Amniotic epithelial cell (primary cell): ENCODE measurements at places on chromosomes 2 and 18.
A peak's percentile ranks its signal among the peaks of the same experiment; 100 is the strongest.

DNA sequence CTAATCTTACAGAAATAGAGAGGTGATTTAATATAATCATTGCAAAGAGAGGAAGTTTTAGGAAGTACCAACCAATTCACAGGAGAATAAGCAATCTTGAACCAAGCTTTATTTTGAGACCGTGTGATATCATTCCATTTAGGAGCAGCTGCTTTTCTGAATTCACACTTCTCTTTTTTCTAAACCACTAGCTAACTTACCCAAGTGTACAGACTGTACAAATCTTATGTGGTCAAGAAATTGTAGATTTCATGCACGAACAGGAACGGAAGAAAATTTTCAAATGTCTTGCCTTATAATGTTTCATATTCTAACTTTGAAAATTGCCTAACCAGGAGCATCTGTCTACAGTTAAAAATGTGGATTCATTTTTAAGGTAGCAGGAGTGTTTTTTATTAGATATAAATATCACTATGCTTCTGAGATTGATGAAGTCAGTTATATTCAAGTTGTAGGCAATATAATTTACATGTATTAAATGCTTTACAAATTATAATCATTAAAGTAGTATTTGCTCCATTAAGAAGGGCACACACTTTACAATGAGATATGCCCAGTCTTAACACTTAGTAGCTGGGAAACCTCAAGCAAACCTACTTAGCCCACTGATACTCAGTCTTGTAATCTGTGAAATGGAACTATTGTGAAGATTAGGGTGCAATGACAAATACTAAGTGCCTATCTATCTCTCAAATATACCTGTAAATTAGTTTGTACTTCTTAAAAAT lies 302.2 kb upstream of the STON1 start:
- no peak for DNase-seq

DNA sequence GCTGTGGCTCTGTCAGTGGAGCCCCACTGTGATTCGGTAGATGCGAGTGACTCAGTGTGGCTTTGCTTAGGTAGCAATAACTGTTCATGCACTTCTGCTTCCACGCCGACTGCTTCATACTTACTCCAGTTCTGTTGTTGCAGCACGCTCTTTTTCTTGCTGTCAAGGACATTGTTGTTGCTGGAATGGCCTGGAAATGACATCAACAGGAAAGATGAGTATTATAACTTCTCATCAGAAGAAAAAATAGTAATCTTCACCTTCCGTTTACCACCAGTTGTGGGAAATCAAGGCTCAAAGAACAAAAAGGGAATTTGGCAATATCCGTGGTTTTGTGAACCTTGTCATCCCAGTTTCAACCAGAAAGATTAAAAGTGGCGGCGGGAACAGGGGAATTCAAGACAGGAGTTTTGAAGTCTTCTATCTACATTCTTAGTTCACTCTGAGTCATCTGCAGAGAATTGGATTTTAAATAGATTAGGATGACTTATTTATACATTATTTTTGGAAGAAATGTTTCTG lies 8.3 kb downstream of the TM4SF20 start:
- peak; percentile 97 for DNase-seq

DNA sequence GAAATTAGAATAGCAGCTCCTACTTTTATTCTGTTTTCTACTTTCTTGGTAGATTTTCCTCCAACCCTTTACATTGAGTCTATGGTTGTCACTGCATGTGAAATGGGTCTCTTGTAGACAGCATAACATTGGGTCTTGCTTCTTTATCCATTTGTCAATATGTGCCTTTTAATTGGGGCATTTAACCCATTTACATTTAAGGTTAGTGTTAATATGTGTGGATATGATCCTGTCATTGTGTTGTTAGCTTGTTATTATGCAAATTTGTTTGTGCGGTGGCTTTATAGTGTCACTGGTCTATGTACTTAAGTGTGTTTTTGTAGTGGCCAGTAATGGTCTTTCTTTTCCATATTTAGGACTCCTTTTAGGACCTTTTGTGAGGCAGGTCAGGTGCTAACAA lies 276.9 kb upstream of the SPHKAP start:
- DNase-seq = no peak

- DNase-seq = no peak
Observed at GRCh38 chr2:138010890-138011289, 46.6 kb downstream of the HNMT start.

DNA sequence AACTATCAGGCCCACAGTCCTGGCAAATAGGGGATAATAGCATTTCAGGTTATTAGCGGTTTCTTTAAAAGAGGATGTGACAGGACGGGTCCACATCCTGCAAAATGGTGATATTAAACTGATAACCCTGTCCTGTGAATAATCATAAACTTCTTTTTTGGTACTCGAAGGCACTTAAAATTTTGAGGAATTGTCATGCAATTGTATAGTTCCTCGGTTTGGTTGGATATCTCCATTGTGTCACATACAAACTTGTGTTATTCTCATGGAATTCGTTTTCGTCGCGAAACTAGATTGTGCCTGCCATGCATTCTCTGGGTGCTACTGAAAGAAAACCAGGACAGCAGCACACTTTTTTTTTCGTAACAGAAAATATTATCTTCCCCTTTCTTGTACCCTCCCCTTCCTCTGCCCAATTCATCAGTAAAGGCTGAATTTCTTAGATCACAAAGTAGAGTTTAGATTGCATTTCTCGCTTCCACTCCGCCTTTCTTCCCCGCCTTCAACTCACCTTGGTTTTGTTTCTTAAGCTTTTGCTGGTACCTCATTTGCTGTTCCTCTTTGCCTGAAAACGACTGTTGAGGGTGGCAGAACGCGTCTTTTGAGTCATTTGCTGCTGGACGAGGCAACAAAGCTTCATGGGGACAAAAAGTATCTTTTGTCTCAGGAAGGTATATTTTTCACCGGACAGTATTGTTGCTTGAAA lies 1.3 kb downstream of the CERS6 start:
- no peak for DNase-seq

DNA sequence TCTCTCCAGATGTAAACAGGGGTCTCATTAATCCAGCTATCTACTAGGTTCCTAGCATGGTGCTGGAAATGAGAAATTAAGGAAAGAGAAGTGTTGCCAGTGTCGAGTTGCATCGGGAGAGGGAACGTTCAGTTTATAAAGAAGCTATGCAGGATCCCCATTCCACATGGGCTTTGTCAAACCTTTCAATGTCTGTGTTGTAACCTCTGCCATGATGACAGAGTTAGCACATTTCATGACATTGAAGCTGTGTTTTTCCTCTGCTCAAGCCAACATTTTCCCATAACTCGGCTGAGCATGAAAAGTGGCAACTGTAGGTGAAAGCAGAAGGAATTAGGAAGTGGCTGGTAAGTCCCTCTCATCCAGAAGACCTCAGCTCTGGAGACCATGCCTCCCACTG lies 133.4 kb downstream of the WDSUB1 start:
- DNase-seq = peak; percentile 21

GRCh38 chr2:201962774-201963562 lies 70.7 kb upstream of the FZD7 start:
- DNase-seq = no peak

- peak; percentile 2 for DNase-seq
Observed at GRCh38 chr2:216971593-216971992, 111.7 kb upstream of the TNP1 start.

GRCh38 chr18:44156126-44156525 lies 524.6 kb upstream of the SETBP1 start:
- DNase-seq = no peak

- no peak for DNase-seq
Observed at GRCh38 chr2:19887510-19887909, 14.3 kb downstream of the TTC32 start.

- no peak for DNase-seq
Observed at GRCh38 chr2:118665784-118666529, 181.5 kb downstream of the EN1 start.

- peak; percentile 95 for DNase-seq
Observed at GRCh38 chr2:173210270-173211196, 134.9 kb downstream of the MAP3K20 start.

- DNase-seq = no peak
Observed at GRCh38 chr2:148994341-148994740, 44.2 kb upstream of the LYPD6B start.

GRCh38 chr2:61693744-61694143 lies 155.6 kb upstream of the XPO1 start:
- DNase-seq = no peak

- DNase-seq = peak; percentile 79
Observed at GRCh38 chr2:231611273-231612108, 18.8 kb downstream of the TEX44 start.

GRCh38 chr2:112834396-112835037 lies 2.1 kb downstream of the IL1B start:
- DNase-seq = peak; percentile 44

DNA sequence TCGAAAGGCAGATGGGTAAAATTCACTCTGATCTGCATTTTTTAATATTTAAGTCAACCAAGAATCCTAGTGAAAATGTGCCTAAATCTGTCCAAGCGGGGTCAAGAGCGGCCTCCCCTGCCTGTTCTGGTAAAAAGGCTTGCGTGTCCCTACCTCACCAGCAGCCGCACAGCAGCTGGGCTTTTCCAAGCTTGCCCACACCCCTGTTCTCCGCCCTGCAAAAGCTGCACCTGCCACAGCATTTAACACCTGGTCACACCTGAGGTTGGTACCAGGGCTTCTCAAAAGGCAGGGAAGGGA lies 25.8 kb upstream of the TMEM182 start:
- peak; percentile 4 for DNase-seq

DNA sequence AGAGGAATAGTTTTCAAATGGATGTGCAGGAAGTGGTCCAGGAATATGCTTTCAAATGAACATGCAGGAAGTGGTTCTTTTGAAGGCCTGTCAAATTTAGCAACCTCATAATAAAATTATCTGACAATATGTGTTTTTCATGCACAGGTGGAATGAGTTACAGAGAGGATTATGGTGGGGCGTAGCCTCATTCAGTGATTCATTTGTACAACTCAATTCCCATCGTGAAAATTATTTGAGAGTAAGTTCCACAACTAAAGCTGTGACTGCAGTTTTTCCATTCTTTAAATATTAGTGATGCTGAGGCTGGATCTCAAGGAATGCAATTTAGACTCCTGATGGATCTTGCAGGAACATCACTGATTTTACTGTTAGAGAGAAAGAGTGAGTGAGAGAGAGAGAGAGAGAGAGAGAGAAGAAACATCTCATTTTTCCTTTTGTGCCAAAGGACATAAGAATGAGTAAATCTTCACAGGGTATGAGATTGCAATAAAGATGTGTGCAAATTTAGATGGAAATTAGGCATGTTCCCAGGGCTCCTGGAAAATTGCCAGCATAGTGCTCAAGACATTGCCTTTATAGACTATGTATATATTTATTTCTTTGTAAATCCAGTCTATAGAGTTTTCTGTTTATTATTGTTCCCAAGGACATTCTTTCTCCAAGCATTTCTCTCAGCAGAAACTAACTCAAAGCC lies 394.9 kb upstream of the ZEB2 start:
- DNase-seq = no peak

GRCh38 chr2:203646266-203646864 lies 60.1 kb upstream of the CD28 start:
- no peak for DNase-seq

- no peak for DNase-seq
Observed at GRCh38 chr2:239727182-239727775, 297.9 kb downstream of the NDUFA10 start.

DNA sequence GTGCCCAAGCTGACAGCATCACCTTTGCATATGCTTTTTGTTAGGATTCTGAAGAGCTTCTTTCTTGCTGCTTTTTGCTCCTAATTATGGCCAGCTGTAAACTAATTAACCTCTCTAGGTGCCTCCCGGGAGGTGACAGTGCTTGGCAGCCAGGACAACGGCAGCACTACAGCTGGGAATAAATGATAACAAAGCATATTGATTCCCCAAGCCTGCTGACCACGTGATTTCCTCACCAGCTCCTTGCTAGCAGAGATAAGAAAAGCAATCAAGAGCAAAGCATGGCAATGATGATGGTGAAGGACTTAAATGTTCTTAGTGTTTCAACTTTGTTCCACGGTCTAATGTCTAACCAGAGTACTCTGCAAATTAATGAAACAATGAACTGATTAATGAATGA lies 1074.4 kb upstream of the GYPC start:
- no peak for DNase-seq

DNA sequence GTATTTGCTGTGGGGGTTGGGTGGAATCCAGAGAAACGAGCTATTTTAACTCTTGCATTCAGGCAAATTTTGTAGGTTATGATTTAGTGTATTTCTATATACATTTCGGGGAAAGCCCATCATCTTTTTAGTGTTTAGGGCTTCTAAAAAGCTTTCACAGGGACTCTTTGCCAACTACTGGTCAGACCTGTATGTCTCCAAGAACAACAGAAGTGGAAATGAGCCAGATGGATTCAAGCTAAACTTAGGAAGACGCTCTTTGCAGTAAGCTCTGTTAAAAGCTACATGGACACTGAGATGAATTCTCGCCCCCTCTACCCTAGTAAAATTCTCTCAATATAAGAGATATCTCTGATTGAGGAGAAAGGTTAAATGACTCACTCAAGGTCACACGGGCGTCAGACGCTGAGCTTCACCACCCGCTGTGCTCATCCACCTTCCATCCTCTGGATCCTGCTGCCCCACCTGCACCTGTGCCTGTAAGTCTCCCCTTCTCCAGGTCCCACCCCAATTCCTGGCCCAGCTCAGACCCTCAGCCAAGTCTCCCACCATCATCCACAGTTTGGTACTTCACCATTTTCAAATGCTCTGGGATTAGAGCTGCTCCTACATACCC lies 85.6 kb downstream of the MARCHF4 start:
- peak; percentile 3 for DNase-seq

- DNase-seq = no peak
Observed at GRCh38 chr2:71813315-71813714, 334.3 kb downstream of the CYP26B1 start.

GRCh38 chr18:58590254-58590653 lies 38.6 kb downstream of the ALPK2 start:
- peak; percentile 98 for DNase-seq

- peak; percentile 60 for DNase-seq
Observed at GRCh38 chr2:150410809-150411208, 76.7 kb downstream of the RND3 start.

- no peak for DNase-seq
Observed at GRCh38 chr18:13379062-13379865, 160.7 kb downstream of the LDLRAD4 start.

- DNase-seq = peak; percentile 66
Observed at GRCh38 chr2:238097988-238098871, 1.9 kb upstream of the ESPNL start.

GRCh38 chr18:63356272-63356896 lies 10.6 kb downstream of the KDSR start:
- no peak for DNase-seq

- no peak for DNase-seq
Observed at GRCh38 chr2:20023688-20024087, 11.2 kb upstream of the MATN3 start.

DNA sequence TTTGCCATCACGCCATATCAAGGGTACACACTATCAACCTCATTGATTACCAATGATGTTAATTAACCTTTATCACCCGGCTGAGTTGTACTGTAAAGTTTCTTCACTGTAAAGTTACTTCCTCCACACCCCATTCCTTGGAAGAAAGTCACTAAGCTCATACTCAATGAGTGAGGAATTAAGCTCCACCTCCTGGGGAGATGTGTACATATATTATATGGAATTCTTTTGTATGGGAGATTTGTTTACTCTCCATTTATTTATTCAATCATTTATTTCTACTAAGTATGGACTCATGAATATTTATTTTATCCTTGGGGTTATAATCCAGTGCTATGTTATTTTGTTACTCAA lies 56.8 kb downstream of the C2orf74 start:
- no peak for DNase-seq
